ENCODE measurements at places on chromosomes 1 and 21.

- DNase-seq = no peak
Observed at GRCh38 chr21:26388731-26389231, 184.3 kb downstream of the CYYR1 start.

- no peak for DNase-seq
Observed at GRCh38 chr1:78447086-78447485, 43.7 kb upstream of the PTGFR start.

GRCh38 chr1:215878128-215878527 is 311.0 kb downstream of the KCTD3 start:
- no peak for DNase-seq

DNA sequence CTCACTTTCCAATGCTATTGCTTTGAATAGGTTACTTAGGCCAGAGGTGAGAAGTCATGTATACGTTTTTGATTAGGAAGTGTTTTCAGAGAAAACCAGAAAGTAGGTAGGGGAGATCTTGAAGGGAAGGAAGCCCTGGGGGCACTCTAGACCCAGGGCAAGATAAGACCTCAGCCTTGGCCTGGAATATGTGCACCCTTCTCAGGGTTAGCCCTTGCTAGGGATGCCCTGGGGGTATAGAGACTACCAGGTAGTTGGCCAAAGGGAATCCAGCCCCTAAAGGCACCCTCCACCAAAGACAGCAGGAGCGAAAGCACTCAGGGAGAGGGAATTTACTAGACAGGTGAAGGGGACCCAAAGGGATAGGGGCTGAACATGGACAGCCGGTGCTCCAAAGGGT is 7.0 kb downstream of the TIAM1 start:
- DNase-seq = no peak

GRCh38 chr21:31299291-31300147 is 44.5 kb downstream of the TIAM1 start:
- DNase-seq = no peak

DNA sequence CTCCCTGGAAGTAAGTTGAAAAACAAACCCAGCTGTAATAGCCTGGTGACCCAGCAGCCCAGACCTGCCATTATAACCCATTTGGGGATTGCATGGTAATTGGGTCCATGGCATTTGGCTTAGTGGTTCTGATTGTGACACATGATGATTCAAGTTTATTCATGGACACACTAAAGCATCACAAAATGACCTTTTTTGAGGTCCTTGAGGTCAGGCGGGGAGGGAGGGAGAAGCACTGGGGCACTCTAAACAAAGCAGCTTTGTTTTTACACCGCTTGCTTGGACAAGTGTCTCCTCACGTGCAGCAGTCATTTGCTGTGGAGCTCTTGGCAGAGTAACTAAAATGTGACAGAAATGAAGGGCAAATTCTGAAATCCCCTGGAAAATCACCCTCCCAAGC is 241.0 kb upstream of the SGIP1 start:
- DNase-seq = no peak

DNA sequence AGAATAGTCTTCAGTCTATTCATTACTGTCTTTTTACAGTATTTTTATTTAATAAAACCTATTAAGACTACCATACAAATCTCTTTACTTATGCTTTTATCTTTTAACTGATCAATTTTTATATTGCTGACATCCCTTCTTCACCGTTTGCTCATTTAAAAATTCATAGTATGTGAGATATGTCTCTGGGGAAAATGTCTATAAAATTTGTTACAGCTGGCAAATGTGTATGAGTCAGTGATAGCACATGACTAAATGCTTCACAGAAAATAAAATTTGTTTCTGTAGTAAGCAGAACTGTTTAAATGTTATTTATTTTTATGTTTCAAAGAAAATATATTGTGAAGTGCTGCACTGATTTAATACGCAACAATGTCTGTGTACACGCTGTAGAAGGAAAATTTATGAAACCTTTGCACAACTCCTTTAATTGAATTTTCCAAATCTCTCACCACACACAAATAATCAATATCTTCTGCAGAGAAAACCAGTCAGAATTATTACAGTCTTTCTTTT is 74.2 kb downstream of the ITGB3BP start:
- DNase-seq = no peak

- no peak for DNase-seq
Observed at GRCh38 chr1:84722794-84723193, 32.5 kb upstream of the SSX2IP start.

- no peak for DNase-seq
Observed at GRCh38 chr1:6951536-6951935, 166.3 kb downstream of the CAMTA1 start.

DNA sequence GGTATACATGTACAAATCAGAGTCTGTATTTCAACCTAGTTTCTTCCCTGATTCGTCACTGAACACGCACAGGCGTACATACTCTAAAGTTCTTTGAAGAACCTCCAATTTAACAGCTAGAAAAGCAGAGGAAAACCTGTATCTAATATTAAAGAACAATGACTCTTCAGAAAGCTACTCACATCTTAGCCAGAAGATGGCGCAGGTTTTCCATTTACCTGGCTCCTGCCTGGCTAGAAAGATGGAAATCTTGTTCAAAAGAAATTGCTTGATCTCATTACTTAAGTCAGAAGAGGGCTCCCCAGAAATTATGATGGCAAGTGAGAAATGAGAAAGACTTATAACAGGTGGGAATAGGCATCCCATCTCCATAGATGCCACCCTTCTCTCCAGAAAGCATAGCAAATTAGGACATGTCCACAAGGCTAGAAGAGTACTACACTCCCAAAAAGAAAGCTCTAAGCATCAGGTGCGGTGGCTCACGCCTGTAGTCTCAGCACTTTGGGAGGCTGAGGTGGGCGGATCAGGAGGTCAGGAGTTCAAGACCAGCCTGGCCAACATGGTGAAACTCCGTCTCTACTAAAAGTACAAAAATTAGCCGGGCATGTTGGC is 19.0 kb upstream of the L1TD1 start:
- DNase-seq = peak; percentile 50

GRCh38 chr1:225660544-225660946 is 7.6 kb upstream of the ENAH start:
- no peak for DNase-seq

DNA sequence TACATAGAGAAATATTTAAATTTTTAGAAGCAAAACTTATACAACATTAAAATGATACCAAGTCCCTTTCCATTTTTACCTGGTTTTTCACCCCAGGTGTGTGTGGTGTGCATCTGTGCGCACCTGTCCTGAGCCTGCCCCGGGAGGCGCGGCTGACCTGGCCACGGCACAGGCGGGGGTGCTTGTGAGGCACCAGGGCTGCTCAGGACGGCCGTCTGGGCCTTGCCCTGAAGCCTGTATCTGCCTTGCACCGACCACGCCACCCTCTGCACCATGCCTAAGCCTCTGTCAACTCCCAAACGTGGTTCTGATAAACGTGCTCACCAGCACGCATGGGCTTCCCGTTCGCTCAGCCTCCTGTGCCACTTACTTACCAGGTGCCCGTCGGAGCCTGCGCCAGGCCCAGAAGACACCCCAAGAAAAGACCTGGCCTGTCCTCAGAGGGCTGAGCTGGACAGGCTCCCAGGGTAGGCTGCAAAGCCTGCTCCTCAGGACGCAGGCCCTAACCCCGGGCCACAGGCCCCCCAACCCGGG is 20.9 kb downstream of the PANK4 start:
- DNase-seq = no peak

DNA sequence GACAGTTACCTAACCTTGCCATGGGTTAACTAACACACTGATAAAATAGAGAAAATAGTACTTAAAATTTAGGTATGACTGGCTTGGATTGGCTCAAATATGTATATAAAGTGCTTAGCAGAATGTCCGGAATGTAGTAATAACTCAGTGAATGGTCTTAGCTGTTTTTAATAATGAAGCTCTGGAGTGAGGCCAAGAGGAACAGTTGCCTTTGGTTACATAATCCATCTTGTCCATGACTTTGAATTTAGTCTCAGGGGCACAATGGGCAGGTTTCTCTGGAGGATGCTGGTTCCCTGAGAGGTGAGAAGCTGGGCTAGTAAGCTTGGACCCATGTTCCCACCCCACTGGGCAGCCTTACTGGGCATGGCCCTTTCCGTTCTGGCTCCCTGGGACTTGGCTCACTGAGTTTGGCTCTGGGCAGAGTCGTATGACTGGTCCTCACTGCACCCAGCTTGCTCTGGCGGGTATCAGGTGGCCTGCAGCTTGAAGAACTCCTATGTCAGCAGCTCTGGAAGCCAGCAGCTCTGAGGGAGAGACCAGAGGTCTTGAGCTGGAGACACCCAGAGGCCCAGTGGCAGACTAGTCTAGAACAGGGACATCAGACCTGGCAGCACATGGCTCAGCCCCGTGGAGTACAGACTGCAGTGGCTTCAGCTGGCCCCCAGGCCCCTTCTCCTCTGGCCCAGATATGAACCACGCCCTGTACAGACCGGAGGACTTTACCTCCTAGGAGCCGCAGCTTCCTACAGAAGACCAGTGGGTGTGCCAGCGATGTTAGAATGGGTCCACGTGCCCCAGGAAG is 40.4 kb downstream of the TENT5C start:
- DNase-seq = no peak

DNA sequence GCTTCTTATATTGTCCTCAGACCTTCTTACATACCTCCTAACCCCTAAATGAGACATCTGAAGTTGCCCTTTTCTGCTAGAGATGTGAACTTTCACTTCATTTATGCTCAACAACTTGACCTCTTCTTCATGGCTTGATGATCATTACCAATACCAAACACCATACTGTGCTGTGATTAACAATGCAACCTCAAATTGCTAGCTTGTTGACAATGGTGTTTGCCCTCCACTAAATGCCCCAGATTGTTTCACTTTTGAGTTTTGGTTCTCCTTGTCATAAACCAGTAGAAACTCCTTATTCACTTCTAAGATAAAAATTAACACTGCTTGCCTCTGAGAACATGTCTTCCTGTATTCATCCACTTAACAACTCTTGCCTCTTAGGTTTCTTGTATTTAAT is 5.6 kb downstream of the JAK1 start:
- no peak for DNase-seq

- DNase-seq = no peak
Observed at GRCh38 chr1:226268421-226269124, 40.4 kb downstream of the LIN9 start.

DNA sequence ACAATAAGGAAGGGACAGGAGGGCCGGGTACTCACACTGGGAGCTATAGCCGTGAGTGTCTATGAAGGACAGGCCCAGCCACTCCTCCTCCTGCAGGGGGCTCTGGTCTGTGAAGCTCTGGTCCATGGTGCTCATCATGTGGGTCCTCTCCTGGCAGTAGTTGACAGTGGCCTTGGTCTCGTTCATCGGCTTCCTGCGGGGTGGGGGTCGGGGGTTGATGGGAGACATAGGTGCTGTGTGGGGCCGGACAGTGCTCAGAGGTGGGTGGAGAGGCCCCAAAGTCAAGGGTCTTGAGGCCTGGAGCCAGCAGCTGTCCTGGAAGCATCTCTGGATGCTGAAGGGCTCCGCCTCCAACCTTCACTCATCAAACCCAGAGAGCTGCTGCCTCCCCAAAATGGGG is 260.4 kb downstream of the PTPRU start:
- no peak for DNase-seq

DNA sequence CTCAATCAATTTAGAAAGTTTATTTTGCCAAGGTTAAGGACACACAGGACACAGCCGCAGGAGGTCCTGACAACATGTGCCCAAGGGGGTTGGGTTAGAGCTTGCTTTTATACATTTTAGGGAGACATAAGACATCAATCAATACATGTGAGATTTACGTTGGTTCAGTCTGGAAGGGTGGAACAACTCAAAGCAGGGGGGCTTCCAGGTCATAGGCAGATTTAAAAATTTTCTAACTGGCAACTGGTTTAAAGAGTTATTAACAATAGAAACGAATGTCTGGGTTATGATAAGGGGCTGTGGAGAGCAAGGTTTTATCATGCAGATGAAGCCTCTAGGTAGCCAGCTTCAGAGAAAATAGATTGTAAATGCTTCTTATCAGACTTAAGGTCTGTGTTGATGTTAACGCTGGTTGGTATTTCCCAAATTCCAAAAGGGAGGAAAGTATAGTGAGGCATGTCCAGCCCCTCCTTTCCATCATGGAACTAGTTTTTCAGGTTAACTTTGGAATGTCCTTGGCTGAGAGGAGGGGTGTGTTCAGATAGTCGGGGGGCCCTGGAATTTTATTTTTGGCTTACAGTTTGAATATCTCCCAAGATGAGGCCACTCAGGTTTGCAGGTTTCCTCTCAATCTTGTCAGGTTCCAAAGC is 31.0 kb upstream of the TGFBR3 start:
- no peak for DNase-seq

DNA sequence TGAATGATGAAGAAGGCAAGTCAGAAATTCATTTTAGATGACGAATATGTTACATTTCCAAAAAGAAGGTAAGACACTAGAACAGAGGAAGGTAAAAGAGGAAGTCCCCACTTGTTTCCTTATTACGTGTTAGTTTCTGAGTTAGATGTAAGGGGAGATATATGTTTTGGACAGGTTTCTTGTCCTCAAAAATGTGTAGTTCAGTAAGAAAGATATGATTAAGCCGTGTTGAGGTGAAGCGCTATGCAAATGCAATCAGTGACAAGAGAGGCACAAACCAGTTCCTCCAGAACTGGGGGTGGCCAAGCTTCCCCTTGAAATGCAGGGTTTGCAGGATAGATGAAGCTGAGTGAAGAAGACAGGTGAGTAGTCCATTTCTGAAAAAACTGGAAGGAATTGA is 293.3 kb upstream of the RUNX1 start:
- DNase-seq = no peak

DNA sequence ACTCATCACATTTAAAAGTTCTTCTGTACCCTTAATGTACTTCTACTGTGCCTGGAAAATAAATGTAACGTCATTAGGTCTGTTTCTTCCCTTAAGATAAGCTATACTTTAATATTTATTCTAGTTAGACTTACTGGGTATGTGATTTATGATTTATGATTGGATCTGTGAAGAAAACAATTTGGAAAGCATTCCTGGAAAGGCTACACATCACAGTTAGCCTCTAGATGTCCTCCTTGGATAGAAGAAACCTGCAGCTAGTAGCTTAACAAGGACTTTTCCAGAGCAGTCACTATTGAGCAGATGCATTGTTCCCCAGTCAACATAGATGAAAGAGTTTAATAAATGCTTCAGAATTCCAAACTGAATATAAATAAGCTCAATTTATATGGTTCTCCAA is 22.2 kb upstream of the ABL2 start:
- DNase-seq = no peak

DNA sequence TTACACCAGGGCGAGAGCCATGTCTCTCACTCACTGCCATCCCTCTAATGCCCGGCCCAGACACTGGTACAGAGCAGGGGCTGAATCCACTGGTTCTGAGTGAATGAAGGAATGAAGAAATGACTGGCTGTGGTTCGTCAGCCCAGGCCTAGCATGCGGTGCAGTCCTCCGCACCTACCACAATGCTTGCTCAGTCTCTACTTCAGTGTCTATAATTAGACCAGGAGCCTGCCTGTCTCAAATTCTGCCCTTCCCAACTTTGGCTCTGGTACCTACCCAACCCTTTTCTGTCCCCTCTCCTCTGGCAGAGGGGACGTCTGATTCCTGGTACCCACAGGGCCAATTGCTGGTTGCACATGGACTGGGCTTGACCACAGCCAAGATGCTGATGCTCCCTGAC is 118.2 kb upstream of the GRIK3 start:
- DNase-seq = no peak

GRCh38 chr1:162430583-162430982 is 18.6 kb upstream of the SH2D1B start:
- DNase-seq = no peak
